ENCODE measurements at places on chromosomes 5 and 9.

DNA sequence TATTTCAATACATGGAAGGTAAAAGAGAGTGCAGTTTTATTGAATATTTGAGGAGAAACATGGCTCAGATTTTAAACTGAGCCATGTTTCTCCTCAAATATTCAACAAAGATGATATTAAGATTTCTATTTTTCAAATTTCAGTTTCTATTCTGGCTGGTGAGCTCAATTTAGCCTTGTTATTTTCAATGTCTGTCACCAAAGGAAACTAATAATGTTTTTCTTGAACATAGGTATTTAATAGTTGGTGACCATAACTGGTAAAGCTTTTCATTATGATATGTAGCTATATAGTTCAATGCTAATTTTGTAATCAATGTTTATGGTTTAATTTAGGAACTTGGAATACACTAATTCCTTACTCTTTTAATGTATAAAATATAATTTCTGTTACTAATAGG lies 177.4 kb downstream of the FER start:
- no peak for DNase-seq

DNA sequence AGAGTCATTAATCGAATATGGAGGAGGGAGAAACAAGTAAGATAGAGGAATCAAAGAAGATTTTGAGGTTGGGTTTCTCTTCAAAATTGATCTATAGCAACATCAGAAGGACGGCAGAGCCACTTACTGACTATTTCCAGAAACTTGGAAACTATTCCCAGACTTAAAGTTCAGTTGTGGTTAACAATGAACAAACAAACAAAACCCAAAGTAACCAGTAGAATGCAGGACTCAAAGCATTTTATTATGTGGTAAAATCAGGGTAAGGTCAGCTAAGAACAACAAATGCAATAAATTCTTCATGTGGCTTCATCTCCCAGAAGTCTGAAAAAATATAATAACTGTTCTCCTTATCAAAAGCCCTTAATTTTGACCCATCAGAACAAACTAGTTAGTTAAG lies 54.9 kb upstream of the OSMR start:
- no peak for DNase-seq

GRCh38 chr5:72238712-72239445 lies 81.2 kb downstream of the MRPS27 start:
- DNase-seq, result no peak

DNA sequence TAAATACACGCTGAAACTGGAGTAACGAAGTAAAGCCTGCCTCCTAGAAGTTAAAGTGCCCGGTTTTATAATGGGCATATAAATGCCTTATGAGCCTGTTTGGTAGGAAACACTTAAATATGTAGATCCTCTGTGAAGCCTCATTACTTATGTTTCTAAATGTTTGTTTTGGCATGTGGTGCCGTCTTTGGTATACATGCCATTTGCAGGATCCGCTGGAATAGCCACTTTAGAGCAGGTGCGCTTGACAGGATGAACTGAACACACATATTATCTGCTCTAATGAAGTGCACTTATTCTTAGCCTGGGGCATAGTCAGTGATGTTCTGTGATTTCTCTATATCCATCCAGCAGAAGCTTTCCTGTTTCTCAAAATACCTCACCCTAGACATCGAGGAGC lies 778.1 kb upstream of the WWC1 start:
- DNase-seq, result no peak

DNA sequence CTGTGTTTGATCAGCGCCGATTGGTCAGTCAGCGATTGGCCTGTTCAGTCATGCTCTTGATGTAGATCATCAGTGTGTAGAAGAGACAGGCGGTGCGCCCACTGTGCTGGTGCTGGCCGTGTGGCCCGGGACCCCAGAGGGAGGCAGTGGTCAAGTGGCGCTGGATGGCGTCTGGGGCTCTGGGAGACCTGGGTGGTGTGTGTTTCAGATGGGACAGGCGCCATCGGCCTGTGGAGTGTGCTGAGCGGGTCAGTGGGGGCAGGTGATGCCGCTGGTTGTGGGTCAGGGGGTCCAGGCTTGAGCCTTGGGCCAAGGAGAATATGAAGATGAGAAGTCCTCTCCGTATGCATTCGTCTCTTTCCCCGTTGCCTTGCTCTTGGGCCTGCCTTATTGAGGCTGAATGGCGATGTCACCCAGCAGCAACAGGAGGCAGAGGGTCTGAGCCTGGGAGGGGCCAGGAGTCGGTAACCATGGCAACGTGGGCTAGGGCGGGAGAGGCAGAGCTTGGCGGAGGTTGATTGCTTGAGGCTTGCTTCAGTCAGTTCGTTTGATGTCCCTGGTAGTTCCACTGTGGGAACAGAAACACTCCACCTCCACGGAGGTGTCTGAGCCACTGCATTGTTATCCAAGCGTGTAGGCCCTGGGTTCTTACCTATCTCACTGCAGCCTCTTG lies 117.8 kb upstream of the CACNA1B start:
- no peak for DNase-seq
